ENCODE measurements at places on chromosomes 7 and 10.

DNA sequence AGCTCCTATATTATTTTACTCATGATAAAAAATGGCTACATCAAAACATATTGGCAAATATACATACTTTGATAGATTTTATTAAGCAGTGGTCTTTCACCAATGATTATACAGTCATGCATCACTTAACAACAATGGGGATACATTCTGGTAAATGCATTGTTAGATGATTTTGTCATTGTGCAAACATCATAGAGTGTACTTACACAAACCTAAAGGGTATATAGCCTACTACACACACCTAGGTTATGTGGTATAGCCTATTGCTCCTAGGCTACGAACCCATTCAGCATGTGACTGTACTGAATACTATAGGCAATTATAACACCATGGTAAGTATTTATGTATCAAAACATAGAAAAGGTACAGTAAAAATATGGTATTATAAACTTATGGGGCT lies 98.9 kb upstream of the IL6 start:
- no peak for DNase-seq

DNA sequence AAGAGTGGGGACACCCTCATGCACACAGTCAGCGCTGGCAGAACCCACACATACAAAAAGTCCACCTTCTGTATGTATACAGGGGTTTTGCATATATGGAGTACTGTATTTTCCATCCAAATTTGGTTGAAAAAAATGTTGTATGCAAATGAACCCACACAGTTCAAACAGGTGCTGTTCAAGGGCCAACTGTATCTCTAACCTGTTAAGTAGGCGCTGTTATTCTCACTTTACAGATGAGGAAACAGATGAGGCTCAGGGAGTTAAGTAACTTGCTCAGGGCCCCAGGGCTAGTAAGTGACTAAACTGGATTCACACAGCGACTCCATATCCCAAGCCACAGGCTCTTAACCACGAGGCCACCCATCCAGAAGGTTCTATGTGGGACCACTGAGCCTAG lies 69.9 kb downstream of the C10orf105 start:
- DNase-seq = no peak

DNA sequence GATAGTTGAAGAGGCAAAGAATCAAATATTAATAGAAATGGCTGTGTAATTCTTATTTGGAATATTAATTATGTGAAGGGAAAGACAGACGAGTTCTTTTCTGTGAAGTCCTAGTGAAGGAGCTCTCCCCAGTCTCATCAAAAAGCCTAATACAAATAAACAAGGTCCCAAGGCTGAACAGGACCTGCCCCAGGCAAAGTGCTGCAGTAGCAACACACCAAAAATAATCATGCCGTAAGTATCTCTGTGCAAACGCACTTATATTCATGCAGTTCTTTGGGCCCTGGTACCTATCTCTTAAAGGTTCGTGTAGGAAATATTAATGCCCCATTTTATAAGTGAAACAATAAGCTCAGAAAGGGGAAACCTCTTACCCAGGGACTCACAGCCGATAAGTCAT lies 12.2 kb upstream of the CHST15 start:
- DNase-seq = no peak

- no peak for DNase-seq
Measured at GRCh38 chr10:30557884-30558283, 71.7 kb downstream of the LYZL2 start.

- DNase-seq = no peak
Measured at GRCh38 chr10:34405611-34406462, 409.3 kb downstream of the PARD3 start.

DNA sequence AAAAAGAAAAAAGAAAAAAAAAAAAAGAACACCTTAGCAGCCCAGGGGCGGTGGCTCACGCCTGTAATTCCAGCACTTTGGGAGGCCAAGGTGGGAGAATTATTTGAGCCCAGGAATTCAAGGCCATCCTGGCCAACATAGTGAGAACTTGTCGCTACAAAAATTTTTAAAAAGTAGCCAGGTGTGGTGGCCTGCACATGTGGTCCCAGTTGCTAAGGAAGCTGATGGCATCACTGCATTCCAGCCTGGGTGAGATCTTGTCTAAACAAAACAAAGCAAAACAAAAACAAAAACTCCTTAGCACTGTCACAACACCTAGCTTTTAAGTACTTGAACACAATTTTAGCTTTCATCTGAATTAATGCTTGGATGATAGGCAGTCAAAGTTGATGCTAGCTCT lies 86.3 kb upstream of the MKLN1 start:
- no peak for DNase-seq

DNA sequence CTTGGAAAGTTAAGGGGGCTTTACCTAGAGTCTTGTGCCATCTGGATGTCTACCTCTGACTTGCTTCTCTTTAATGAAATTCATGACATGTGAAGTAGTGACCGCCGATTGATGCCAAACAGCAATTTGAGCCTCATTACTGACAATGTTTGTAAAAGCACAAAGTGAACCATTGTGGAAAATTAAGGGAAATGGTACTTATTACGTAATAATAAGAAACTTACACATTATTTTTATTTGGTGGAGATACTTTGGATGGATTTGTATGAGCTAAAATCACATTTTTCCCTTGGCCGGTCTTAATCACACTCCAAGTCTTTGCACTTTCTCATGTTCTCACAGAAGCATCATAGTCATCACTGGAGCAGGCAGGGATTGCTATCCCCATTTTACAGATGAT lies 265.1 kb upstream of the KLF6 start:
- DNase-seq = no peak

DNA sequence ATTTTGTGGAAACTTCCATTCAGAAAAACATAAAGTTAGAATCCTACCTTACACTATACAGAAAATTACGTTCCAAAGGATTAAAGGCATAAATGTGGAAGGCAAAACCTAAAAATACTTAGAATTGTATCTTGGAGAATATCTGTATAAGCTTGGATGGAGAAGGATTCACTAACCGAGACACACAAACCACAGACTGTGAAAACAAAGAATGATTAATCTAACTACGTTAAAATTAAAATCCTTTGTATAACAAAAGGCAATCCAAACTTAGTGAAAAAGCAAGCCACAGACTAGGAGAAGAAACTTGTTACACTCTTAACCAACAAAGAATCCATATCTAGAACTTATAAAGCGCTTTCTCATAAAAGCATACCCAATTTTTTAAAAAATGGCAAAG lies 678.8 kb downstream of the INHBA start:
- no peak for DNase-seq

- DNase-seq = no peak
Measured at GRCh38 chr7:135162382-135163001, 8.0 kb downstream of the CYREN start.

DNA sequence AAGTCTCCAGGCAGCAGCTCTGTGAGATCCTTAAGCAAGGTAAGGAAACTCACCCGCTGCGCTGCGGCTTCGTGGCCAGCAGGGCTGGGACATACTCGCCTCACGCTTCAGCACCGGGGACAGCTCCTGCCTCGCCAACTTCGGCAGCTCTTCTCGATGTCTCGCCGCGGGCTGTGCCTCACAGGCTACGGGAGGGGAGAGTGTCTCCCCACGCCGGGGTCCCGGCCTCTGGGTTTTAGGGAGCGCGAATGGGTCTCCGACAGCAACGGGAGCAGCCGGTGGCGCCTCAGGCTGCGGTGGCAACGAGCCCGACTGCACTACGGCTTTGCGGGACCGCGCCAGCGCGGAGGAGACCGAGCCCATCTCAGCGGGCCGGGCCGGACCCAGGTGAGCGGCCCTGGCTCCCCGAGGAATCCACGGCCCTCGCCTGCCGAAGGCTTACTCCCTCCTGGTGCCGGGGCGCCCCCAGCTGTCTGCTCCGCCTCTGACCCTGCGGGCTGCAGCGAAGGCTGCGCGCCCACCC lies 62.4 kb downstream of the LSM5 start:
- DNase-seq = peak; percentile 4

- no peak for DNase-seq
Measured at GRCh38 chr10:115696747-115697146, 576.3 kb downstream of the GFRA1 start.

- no peak for DNase-seq
Measured at GRCh38 chr10:62473241-62473640, 99.1 kb downstream of the ZNF365 start.

DNA sequence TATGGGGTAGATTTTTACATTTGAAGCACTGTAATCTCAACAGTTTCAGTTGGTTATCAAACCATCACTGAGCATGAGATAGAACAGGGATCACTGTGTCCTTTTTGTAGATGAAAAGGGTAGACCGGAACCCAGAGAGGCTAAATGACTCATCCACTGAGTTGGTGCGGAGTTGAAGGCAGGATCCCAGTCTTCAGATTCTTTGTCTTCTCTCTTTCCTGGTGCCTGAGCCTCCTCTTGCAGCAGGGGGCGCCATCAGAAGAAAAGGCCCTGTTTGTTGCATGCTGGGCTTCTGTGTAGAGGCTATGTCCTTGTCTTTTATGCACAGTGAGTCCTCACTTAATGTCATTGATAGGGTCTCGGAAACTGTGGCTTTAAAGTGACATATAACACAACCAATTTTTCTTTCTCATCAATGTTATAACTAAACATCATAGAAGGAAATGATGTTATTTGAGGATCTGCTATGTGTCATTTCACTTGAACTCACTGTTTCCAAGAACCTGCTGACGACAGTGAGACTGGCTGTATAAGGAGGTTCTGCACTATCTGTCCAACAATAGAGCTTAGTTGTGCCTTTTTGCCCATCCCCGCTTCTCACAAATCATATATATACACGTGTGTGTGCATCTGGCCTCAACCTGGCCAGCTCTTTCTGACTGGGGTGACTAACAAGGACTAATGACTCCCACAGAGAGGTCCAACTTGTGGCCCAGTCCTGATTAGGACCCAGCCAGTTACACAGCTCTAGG lies 14.3 kb downstream of the ZNF282 start:
- DNase-seq = peak; percentile 80

DNA sequence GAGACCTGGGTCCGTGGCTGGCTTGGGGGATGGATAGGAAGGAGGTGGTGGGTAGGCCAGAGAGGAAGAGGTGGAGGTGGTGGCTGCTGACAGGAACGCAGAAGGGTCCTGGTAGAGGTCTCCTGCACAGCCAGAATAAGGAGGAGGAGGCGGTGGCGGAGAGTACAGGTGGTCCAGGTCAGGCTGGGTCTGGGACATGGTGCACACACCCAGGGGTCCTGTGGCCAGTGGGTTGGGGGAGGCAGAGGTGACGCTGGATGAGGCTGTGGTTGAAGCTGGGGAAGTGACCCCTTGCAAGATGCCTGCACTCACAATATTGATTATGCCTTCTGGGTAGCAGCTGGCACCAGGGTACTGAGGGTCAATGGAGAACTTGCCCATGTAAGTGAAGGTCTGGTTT lies 2.2 kb downstream of the EGR2 start:
- DNase-seq = no peak

DNA sequence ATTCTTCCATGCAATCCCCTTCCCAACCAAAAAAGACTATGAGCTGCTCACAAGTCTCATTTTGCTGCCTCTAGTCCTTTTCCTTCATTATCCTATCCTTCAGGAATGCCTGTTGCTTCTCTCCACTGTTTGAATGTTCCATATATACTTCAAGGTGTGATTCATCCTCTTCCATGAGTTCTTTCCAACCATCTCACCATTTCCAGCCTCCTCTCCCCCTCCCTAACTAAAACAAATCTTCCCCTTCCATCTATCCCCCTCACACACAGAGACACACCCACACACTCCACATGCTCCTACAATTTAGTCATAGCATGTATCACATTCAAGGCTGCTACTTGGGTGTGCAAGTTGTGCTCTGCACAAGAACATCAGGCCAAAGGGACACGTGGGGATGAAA lies 254.3 kb downstream of the DYNC1I1 start:
- DNase-seq = no peak

- no peak for DNase-seq
Measured at GRCh38 chr10:33878238-33878786, 543.8 kb upstream of the NRP1 start.

GRCh38 chr7:42161110-42161509 lies 75.9 kb downstream of the GLI3 start:
- DNase-seq = no peak

DNA sequence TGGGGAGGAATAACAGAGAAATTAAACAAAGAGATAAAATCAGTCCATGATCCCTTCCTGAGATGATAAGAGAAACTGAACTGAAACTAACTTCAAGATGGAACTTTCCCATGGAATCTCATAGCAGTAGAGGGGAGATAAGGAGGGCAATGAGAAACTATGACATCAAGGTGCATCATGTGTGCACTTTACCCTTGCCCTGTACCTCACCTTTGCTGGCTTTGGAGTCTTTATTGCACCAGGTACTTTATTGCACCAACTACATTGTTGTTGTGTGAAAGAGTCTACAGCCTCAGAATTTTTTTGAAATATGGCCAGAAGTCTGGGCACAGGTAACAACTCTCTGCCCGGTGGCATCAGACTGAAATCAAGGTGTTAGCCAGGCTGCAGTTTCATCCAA lies 11.2 kb upstream of the SMC3 start:
- no peak for DNase-seq

- no peak for DNase-seq
Measured at GRCh38 chr7:126001349-126001748, 1071.7 kb upstream of the POT1 start.

DNA sequence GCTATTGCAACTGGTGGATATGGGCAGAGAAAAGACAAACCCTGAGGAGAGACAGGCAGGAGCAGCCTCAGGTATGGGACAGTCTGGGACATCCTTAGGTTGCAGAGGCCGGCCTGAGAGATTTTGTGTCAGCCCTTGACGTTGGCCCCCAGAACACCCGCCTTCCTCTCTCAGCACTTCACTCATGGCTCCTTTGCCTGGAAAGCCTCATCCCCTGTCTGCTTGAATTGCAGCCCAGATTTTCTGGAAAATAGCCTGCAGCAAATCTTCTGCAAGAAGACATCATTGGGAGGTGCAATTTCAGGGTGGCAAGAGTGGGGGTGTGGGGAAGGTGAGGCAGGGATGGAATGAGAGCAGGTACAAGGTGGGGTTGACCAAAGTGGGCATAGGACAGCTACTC lies 2.2 kb upstream of the FRMD4A start:
- DNase-seq = no peak

DNA sequence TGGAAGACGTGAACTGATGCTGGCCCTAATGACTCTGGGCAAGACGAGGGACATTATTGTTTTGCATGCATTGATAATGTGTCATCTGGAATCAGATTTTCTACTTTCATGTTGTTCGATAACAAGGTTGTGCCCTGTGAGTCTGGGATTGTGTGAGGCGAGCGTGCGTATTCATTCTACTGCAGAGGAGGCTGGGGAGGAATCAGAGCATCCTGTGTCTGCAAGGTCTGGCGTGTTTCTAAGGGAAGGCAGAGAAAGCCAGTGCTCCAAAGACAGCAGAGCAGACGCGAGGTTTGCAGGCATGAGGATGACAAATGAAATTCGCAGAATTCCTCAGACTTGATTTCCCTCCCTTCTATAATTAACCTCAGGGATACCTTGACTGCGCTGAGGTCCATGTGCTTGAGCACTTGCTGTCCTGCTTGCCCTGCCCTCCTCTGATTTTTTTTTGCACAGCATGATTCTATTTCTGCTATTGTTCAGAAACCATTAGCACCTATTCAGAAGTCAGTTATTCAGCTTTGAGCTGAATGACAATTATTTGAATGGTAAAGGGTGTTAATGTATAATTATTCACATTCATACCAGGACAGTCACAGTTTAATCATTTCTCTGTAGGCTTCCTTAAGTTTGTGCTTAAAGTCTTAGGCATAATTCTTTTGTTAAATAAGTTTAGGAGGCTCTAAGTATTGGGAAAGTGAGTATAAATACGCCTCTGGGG lies 233.6 kb downstream of the EBF3 start:
- no peak for DNase-seq

- no peak for DNase-seq
Measured at GRCh38 chr7:122577449-122578003, 121.4 kb downstream of the RNF133 start.

Data from HFFc6 (cell line).